ENCODE measurements at places on chromosomes 7 and 10.
A peak's percentile ranks its signal among the peaks of the same experiment; 100 is the strongest.

- DNase-seq: no peak
Measured at GRCh38 chr10:11341283-11341960, 270.0 kb downstream of the USP6NL start.

GRCh38 chr10:111108441-111108840 lies 31.6 kb downstream of the ADRA2A start:
- DNase-seq: no peak

DNA sequence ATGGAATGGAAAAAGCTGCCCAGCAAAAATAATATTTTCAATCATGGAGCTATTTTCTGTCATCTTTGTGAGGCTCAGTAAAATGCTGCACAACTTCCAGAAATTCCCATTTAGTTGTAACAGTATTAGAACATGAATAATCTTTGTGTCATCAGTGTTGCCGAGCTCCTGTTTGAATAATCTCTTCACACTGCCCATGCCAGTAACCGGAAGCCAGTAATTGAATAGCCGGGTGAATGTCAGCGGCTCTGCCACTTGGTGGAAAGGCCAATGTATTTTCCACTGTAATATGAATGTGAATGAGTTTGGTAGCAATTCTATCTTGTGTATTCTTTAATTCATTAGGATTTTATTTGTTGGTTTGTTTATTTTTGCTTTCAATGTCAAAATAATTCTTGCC lies 172.5 kb upstream of the INSYN2A start:
- no peak for DNase-seq

DNA sequence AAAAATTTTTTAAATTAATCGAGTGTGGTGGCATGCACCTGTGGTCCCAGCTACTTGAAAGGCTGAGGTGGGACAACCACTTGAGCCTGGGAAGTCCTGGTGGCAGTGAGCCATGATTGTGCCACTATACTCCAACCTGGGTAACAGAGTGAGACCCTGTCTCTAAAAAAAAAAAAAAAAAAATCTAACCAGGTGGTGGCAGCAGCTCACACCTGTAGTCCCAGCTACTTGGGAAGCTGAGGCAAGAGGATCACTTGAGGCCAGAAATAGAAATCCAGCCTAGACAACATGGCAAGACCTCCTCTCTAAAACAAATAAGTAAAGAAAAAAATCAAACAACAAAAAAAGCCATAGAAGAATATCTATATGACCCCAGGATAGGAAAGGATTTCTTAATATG lies 3.6 kb upstream of the MYOF start:
- DNase-seq: no peak

DNA sequence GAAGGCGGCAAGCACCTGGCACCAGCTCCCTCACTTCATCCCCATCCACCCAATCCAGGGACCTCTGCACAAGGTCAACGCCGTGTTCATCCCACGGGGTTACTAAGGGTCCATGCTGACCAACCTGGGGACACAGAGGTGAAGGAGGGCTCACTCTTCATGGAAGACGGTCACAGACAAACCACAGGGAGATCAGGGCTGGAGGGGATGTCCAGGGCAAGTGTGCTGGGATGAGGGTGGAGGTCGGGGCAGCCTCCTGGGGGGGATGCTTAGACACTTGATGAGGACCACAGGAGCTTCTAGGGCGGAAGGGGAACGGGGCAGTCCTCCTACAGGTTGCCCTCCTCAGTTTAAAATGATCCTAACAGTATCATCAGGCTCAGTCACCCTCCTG lies 46.7 kb downstream of the FAM53B start:
- DNase-seq: no peak

GRCh38 chr7:115037128-115037802 lies 115.4 kb downstream of the MDFIC start:
- DNase-seq: no peak

- no peak for DNase-seq
Measured at GRCh38 chr7:91320366-91321078, 56.3 kb downstream of the FZD1 start.

- DNase-seq: no peak
Measured at GRCh38 chr7:142739923-142740492, 9.3 kb upstream of the PRSS1 start.

DNA sequence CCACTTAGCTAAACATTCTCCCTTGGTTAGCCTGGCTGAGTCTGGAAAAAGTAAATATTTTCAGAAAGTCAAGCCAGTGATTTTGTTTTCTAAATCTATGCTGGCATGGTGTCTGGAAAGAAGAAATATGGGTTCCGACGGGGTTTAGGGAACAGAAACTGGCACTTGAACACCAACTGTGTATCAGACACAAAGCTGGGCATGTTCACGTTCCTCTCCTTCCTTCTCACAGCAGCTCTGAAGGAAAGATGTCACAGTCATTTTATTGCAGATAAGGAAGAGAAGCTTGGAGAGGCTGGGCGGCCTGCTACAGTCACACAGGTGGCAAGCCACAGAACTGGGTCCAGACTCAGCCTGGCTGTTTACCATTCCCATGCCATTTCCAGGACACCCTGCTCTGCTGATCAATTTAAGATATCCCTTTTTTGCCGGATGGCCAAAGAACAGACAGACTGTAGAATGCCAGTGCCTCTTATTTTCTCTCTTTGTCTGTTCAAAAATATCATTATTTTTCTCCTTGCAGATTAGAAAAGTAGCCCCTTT lies 118.8 kb downstream of the HERPUD2 start:
- no peak for DNase-seq

GRCh38 chr7:114997487-114998404 lies 75.9 kb downstream of the MDFIC start:
- no peak for DNase-seq

DNA sequence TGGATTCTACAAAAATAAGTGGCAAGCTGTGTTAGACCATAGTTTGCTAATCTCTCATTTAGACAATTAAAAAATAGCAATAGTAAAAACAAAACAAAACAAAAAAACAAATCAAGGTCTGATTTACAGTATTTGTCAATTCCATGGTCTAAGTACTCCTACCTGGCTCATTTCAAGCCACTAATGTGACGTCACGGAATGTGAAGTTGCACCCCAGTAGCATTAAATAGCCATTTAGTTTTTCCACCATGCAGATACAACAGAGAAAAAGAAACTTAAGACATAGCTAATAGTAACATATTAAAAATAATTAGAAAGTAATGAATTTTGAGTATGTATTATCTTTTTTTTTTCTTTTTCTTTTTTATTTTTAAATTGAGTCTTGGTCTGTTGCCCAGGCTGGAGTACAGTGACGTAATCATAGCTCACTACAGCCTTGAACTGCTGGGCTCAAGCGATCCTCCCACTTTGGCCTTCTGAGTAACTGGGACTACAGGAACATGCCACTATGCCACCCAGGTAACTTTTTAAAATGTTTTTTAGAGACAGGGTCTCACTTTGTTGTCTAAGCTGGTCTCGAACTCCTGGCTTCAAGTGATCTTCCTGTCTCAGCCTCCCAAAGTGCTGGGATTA lies 101.2 kb downstream of the MKX start:
- no peak for DNase-seq

DNA sequence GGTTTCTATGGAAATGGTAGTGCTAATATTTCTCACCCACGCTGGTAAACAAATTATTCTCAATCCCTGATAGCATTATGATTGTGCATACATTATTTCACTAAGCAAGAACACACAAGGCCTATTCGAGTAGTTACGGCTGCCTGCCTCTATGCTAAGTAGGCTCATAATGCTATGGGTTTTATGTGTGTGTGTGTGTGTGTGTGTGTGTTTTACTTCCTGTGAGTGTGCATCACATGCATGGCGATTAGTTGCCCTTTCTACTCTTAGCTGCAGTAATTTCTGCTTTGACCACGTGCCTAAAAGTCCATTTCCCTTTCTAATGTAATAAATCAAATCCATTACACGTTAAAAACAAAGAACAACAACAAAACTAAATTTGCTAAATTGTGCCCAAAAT lies 117.0 kb downstream of the CHCHD3 start:
- DNase-seq: no peak

DNA sequence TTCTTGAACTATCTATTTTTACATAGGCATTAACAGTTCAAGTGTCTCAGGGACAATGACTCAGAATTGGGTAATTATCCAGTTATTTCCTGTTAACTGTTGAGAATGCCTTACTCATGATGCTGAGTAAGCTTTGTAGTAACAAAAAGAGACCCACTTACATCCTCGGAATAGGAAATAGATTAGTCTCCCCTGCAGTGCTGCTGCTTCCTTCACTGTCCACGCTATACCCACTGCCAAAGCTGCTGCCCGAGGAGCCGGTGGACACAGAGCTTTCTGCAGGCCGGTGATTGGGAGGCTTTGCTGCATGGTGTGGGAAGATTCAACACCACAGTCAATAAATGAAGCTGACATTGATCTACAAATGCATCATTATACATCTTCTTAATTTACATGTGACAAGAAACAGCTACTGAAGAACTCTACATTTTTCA lies 357.1 kb downstream of the PCLO start:
- DNase-seq: no peak

DNA sequence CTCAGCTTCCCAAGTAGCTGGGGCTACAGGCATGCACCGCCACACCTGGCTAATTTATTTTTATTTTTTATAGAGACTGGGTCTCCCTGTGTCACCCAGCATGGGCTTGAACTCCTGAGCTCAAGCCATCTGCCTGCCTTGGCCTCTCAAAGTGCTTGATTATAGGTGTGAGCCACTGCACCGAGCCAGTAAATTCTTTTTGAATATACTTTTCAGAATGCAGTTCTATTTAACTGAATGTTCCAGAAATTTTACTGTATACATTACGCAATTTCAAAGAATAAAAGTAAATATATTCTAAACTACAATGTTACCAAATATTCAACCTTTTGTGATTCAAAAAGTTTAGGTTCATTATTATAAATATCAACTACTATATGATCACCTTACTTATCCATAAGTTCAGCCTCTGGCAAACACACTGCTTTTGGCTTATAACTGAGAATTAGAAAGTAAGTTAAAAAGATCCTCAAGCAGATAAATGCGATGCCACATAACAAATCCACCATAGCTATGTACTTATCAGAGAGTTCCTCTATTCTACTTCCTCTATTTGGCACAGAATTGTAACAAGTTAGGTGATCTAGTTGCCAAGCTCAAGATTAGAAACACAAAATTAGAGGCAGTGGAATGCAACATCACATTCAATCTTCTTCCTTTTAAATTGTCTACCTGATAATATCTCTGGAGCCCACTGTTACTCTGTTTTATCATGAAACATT lies 118.2 kb downstream of the ANK3 start:
- DNase-seq: no peak

DNA sequence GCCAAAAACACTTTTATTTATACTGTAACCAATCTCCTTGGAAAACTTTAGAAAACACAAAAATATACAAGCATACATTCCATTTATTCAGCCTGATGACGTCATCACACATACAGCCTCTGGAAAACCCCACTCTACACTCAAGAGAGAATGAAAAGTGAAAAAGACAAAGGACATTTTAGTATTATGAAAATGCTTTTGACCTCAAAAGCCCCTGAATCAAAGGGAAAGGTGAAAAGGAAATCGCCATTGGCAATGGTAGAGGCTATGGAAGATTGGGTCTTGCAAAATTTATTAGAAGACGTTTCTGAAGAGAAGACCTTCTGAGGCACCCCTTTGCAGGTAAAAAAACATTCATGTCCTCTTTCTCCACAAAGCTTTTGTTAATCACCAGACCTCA lies 82.9 kb upstream of the STRIP2 start:
- DNase-seq: no peak

DNA sequence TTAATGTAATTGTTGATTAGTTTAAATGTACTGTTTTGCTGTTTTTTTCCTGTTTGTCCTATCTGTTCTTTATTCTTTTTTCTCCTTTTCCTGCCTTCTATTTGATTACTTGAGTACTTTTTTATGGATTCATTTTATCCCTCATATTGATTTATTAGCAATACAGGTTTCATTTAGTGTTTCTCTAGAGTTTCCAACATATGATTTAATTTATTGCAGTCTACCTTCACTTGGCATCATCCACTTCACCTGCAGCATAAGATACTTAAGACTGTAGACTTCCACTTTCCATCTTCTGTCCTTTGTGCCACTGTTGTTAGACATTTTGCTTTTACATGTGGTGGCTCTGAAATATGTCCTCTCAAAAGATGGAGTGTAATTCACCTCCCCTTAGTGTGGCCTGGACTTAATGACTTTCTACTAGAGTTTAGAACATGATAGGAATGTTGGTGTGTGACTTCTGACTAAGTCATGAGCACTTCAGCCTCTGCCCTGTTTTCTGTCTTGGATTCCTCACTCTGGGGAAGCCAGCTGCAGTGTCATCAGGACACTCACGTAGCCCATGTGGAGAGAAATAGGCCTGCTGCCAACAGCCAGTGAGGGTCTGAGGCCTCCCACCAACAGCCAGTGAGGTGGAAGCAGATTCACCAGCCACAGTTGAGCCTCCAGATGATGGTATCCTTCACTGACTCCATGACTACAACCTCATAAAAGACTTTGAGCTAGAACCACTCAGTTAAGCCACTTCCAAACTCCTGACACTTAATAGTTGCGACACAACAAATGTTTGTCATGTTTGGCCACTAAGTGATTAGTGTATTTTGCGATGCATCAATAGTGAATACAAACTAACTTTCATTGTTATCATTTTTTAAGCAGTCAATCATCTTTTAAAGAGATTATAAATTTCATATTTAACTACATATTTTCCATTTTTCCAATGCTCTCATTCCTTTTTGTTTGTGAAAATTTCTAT lies 643.5 kb upstream of the DPP6 start:
- DNase-seq: no peak

DNA sequence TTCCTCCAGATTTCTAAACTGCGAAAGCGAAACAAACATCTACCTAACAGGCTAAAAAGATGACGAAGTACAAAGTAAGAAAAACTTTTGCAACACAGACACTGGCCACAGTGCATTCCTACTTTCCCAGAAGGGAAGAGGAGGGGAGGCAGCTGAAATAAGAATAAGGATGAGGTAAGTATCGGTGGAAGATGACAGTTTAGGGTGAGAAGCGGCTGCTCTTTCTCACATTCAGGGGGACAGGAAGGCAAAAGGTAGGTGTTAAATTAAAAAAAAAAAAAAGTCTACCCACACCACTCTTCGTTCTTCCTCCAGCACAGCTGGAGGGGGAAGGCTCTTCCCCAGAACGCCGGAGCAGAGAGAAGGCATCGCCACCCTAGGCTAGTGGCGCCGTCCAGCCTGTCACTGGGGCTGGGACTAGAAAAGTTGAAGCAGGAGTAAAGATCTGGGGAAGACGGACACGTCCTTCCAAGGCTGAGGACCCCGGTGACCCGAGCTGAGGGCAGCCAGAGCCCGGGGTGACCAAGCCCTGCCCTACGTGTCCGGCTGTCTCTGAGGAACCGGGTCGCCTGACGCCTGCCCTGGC lies 846 bp downstream of the DNAJC1 start:
- DNase-seq: peak; percentile 7
